Muscle of leg (tissue), 16 donors: ENCODE measurements at places on chromosomes 4 and X. TPM values are rescaled to one million over a fixed set of nuclear protein-coding genes. Genes with fewer than 3 reads are reported as not detected.
A peak's percentile ranks its signal among the peaks of the same experiment; 100 is the strongest.

- DNase-seq = peak; percentile 51
- peaks cover 14% of the 10 kb centered on the region for H3K4me1 ChIP-seq
- H3K36me3 ChIP-seq = no peaks in the 10 kb centered on the region
- H3K27me3 ChIP-seq = no peaks in the 10 kb centered on the region
These were observed 27.2 kb upstream of the SLC25A4 start for GRCh38 chr4:185115827-185116232.

DNA sequence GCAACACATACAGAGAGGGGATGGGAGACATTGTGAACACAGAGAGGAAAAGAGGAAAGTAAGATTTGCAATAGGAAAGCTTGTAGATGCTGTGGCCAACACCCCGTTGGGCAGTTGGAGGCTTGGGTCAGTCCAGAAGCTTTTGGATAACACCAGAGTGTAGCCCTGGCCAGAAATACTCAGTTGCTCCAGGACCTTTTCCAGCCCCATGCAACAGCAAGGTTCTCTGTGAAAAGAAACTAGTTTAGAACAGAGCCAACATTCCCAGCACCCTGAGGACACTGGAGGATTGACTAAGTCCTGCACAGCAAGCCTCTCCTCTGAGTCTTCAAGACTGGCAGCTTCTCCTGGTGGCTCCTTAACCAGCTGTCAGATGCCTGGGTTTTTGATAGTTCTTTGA is 27.9 kb upstream of the NAF1 start:
- no peaks in the 10 kb centered on the region for H3K4me1 ChIP-seq
- H3K27ac ChIP-seq = no peak overlapping the region
- H3K27me3 ChIP-seq = no peaks in the 10 kb centered on the region
- no peak overlapping the region for H3K4me3 ChIP-seq
- H3K36me3 ChIP-seq = no peaks in the 10 kb centered on the region
- DNase-seq = no peak

- H3K4me1 ChIP-seq = no peaks in the 10 kb centered on the region
- H3K27ac ChIP-seq = no peak overlapping the region
- no peaks in the 10 kb centered on the region for H3K36me3 ChIP-seq
These were observed 211.9 kb upstream of the PRPS2 start for GRCh38 chrX:12579311-12579710.

GRCh38 chrX:1587161-1587560 is 4.2 kb upstream of the AKAP17A start:
- DNase-seq = no peak
- H3K27ac ChIP-seq = no peak overlapping the region
- H3K4me3 ChIP-seq = no peak overlapping the region
- peaks cover 2% of the 10 kb centered on the region for H3K27me3 ChIP-seq
- peaks cover under 1% of the 10 kb centered on the region for H3K4me1 ChIP-seq
- H3K36me3 ChIP-seq = no peaks in the 10 kb centered on the region

OPHN1 gene
- total RNA-seq = 15.6 TPM

CITED1 gene
- 26.8 TPM for total RNA-seq

PCDH18 gene
- 74.5 TPM for total RNA-seq

GALNT7 gene
- 20.2 TPM for total RNA-seq

FOXO4 gene
- total RNA-seq = 18.8 TPM
